ENCODE measurements at places on chromosomes 4 and X.
A peak's percentile ranks its signal among the peaks of the same experiment; 100 is the strongest.

DNA sequence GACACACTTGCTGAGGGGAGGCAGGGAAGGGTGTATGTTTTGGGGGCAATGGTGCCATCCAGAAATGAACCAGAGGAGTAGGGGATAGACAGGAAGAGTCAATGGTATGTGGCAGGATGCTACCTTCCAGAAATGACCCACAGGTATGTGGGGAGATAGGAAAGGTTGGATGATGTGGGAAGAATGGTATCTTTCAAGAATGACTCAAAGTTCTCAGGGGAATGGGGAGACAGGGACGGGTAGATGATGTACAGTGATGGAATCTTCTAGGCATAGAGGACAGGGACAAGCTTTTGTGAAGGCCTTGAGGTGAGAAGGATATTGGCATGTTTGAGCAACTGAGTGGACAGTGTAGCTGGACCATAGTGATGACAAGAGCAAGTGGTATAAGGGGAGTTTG is 64.9 kb downstream of the MAOA start:
- DNase-seq, result no peak

DNA sequence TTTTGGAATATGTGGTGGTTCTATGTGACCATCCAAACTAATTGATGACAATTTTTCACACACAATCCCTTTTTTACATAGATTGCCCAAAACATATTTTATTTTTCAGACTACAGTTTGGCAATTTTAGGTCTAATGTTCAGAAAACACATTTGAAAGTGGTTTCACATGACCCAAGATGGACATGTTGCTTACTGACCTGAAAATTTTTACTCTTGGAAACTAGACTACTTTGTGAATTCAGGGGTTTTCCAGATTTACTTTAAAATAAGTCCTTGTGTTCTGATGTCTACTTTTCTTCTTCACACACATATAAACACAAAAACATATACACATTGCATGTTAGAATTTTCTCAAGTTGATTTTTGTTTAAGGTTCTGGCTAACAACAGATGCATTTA is 79.5 kb downstream of the HMGB2 start:
- no peak for DNase-seq

- DNase-seq, result no peak
These were observed 279.5 kb upstream of the EMCN start for GRCh38 chr4:100797356-100797755.

- DNase-seq, result no peak
These were observed 72.6 kb downstream of the GC start for GRCh38 chr4:71711044-71711984.

GRCh38 chrX:11789809-11790208 is 31.8 kb downstream of the MSL3 start:
- DNase-seq, result no peak

- no peak for DNase-seq
These were observed 23.1 kb upstream of the LRAT start for GRCh38 chr4:154720618-154721267.

DNA sequence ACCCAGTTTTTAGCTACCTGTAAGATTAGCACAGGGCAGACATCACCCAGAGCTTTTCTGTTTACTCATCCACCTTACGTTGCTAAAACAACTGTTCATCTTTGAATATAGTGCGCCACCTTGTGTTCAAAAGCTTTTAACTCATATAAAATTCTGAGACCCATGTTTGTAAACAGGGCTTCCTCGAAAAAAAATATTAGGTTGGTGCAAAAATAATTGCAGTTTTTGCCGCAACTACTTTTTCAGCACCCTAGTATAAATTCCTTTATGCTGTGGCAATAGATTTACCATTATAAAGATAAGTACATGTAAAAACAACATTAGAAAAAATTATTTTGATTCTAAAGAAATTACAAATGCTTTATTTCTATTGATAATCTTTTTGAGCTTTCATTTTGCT is 147.9 kb downstream of the LRBA start:
- peak; percentile 34 for DNase-seq

GRCh38 chr4:2036327-2036726 is 22.8 kb upstream of the NAT8L start:
- no peak for DNase-seq

GRCh38 chrX:33324099-33324498 is 112.8 kb upstream of the DMD start:
- no peak for DNase-seq

DNA sequence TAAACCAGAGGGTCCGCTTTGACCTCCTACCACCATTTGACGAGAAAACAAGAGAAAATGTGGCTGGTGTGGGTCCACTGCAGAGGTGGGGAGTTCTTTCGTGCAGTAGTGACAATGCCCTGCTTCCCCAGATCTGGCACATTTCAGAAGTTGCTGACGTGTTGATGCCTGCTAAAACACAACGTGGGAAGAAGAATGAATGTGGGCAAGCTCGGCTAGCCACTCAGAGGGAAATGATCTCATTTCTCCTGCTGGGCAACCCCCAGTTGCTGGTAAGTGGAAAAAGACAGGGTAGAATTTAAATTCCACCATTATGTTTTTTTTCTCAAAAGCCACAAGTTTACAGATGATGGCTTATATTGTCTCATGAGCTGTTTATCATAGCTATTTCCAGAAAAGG is 77.9 kb downstream of the LUZP4 start:
- no peak for DNase-seq

- DNase-seq, result no peak
These were observed 60.6 kb downstream of the RPS6KA3 start for GRCh38 chrX:20205927-20206708.

All from HS-27A (cell line).